ENCODE measurements at places on chromosomes 13 and 19.

DNA sequence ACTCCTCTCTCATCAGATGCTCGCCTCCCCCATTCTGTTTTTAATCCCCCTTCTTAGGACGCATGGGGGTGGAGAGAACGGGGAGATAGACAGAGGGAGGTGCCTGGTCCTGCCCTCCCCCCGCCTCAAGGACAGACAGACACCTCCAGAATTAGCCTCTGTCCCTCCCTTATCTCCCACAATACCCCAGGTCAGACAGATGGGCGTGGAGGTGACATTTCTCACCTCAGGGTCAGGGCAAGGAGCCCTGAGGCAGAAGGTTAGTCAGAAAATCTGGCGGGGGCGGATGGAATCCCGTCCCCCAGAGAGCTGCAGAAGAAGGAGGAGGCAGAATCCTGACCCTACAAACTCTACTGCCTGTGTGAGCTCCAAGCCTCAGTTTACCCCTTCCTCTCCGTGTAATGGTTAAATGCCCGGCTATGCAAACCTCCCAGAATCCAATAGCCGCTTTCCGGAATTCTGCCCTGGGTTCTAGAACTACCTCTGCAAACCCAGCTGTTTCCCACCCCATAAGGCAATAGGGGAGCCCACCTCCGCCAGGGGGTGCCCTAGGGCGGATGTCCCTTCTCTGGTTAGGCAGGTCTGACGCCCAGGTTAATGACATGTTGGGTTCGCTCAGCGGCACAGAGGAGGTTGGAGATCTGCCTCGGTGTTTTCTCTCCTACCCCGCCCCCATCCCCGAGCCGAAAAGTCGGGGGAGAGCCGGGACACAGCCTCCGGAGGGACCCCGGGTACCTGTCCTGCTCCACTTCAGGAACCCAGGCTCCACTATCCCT lies 900 bp downstream of the PPP1R13L start:
- H3K27me3 ChIP-seq = peaks cover 47% of the 10 kb centered on the region
- peak overlapping the region; percentile 15 for H3K27ac ChIP-seq
- H3K4me1 ChIP-seq = peaks cover 51% of the 10 kb centered on the region
- peaks cover 27% of the 10 kb centered on the region for H3K36me3 ChIP-seq
- H3K4me3 ChIP-seq = peak overlapping the region; percentile 96
- DNase-seq = peak; percentile 73

- DNase-seq = peak; percentile 49
- peaks cover 23% of the 10 kb centered on the region for H3K27me3 ChIP-seq
- H3K36me3 ChIP-seq = peaks cover 29% of the 10 kb centered on the region
- no peak overlapping the region for H3K4me3 ChIP-seq
Measured at GRCh38 chr19:41910240-41910991, 17.8 kb downstream of the ERFL start.

DNA sequence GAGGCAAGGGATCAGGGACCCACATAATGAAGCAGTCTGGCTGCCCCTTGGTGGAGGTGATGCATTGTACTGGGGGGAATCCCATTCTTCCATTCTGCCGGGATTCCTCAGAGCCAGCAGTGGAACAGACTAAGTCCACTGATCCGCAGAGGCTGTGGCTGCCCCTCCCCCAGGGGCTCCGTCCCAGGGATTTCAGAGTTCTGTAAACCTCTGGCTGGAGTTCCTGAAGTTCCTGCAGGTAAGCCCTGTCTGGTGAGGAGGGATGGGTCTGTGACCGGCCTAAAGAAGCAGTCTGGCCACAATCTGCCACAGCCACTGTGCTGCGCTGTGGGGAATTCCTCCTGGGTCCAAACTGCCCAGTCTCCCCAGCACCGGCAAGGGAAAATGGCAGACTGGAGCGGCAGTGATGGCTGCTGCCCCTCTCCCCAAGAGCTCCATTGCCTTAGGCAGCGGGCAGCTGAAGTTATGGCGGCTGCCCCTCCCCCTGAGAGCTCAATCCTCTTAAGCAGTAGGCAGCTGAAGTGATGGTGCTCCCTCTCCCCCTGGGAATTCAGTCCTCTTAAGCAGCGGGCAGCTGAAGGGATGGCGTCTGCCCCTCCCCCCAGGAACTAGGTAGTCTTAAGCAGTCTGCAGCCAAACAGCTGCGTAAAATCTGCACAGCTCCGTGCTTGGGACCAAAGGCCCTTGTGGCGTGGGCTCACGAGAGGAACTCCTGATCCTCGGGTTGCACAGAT lies 155.7 kb downstream of the PCDH17 start:
- H3K4me3 ChIP-seq = no peak overlapping the region
- H3K27ac ChIP-seq = no peak overlapping the region
- H3K36me3 ChIP-seq = no peaks in the 10 kb centered on the region
- no peaks in the 10 kb centered on the region for H3K4me1 ChIP-seq
- no peak for DNase-seq

DNA sequence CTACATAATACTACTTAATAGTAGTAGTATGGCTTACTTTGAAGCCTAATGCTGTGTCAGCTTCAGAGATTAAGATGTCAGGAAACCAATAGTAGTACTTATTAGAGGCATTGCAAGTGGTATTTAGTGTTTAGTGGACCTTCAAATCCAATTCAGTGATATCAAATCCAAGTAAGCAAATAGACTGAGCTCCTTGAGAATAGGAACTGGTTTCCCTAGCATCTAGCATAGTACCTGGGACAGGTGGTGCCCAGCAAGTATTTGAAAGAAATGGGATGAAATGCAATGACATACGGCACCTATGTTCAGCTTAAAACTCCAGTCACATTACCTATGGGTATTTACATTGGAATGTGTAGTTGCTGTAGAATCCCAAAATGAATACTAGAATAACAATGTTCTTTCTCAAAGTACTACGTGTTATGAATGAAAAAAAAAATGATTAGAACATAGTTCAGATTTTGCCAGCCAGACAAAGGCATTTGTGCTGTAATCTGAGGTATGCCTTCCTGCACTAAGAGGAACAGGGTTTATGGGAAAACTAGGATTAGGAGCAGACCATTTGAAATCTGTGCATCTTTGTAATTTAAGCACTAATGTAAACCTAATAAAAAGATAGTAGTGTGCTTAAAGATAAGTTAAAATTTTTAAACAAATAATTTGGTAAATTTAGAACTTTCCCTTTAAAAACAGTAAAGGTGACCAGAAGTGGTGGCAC lies 17.1 kb downstream of the LSM14A start:
- H3K27me3 ChIP-seq = no peaks in the 10 kb centered on the region
- peaks cover 38% of the 10 kb centered on the region for H3K36me3 ChIP-seq
- DNase-seq = no peak

DNA sequence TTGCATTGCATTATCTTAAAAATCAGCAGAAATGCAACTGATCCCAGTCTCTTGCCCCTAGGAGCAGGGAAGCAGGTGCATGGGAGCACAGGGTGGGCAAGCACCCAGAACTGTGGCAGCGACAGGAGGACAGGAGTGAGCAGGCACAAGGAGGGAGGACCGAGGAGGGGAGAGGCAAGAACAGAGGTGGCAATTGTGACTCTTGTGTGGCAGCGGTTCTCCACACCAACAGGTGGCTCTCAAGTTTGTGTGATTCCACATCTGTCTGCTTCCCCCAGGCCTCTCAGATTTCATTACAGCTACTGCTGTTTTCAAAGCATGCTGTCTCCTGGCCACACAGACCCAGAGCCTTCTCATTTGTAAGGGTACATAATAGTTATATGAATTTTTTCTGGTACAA lies 108.5 kb downstream of the STK24 start:
- H3K4me1 ChIP-seq = peaks cover 45% of the 10 kb centered on the region
- H3K4me3 ChIP-seq = no peak overlapping the region
- H3K36me3 ChIP-seq = peaks cover 90% of the 10 kb centered on the region
- no peaks in the 10 kb centered on the region for H3K27me3 ChIP-seq

GRCh38 chr19:2060884-2061494 lies 9.9 kb upstream of the MKNK2 start:
- H3K36me3 ChIP-seq = peaks cover 5% of the 10 kb centered on the region
- no peak for DNase-seq
- peaks cover 47% of the 10 kb centered on the region for H3K4me1 ChIP-seq
- H3K27me3 ChIP-seq = no peaks in the 10 kb centered on the region

GRCh38 chr13:53204598-53204997 lies 176.0 kb downstream of the OLFM4 start:
- H3K4me3 ChIP-seq = no peak overlapping the region
- H3K4me1 ChIP-seq = no peaks in the 10 kb centered on the region
- H3K27me3 ChIP-seq = peaks cover 30% of the 10 kb centered on the region
- H3K36me3 ChIP-seq = no peaks in the 10 kb centered on the region
- no peak overlapping the region for H3K27ac ChIP-seq
- DNase-seq = no peak

GRCh38 chr19:38862321-38863059 lies 12.7 kb upstream of the HNRNPL start:
- H3K4me3 ChIP-seq = no peak overlapping the region
- peaks cover 41% of the 10 kb centered on the region for H3K4me1 ChIP-seq
- no peaks in the 10 kb centered on the region for H3K27me3 ChIP-seq
- H3K36me3 ChIP-seq = peaks cover 17% of the 10 kb centered on the region

- DNase-seq = no peak
- H3K4me1 ChIP-seq = no peaks in the 10 kb centered on the region
- no peak overlapping the region for H3K27ac ChIP-seq
- H3K36me3 ChIP-seq = no peaks in the 10 kb centered on the region
- H3K27me3 ChIP-seq = peaks cover 3% of the 10 kb centered on the region
Measured at GRCh38 chr13:108924134-108924533, 294.7 kb downstream of the MYO16 start.

GRCh38 chr13:22925881-22926747 lies 254.7 kb upstream of the SGCG start:
- peaks cover 7% of the 10 kb centered on the region for H3K4me1 ChIP-seq
- H3K27me3 ChIP-seq = peaks cover 60% of the 10 kb centered on the region
- no peak for DNase-seq

GRCh38 chr13:24071423-24072075 lies 89.0 kb upstream of the SPATA13 start:
- no peak overlapping the region for H3K27ac ChIP-seq
- no peak for DNase-seq
- H3K27me3 ChIP-seq = peaks cover 5% of the 10 kb centered on the region
- H3K4me3 ChIP-seq = no peak overlapping the region
- no peaks in the 10 kb centered on the region for H3K4me1 ChIP-seq

DNA sequence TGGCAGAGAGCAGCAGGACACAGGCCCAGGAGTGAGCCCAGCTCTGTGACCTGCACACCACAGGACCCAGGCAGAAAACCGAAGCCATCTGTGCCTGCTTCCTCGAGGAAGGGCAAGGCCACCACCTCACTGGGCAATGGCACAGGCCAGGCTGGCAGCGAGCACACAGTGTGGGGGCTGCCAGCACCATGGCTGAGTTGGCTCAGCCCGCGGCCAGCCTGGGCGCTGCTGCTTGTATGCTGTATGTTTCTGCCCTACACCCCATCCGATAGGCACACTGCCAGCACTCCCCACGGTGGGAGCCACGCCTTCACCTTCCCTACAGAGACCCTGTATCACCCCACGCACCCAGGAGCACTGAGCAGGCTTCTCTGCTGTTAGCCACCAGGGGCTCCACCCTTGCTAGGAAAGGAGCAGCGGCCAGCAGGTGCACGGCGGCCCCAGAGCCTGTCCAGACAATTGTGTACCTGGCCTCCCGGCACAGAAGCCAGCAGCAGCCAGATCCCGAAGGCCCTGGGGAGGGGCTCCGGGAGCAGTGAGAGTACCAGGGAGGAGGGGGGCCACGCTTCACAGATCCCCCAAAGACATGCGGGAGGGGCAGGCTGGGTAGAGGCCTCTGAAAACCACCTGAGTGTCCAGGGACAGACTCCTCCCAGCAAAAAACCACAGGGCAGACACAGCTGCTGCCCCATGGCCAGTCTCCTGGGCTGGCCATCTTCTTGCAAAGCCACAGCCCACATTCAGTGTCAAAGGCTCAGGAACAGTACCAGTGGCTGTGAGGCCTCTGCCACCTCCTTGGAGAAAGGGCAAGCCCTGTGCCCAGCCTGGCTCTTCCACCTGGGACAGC lies 56.1 kb downstream of the MLLT1 start:
- no peak for DNase-seq
- no peaks in the 10 kb centered on the region for H3K27me3 ChIP-seq
- peaks cover 70% of the 10 kb centered on the region for H3K36me3 ChIP-seq
- H3K4me1 ChIP-seq = no peaks in the 10 kb centered on the region
- H3K4me3 ChIP-seq = no peak overlapping the region

- H3K27ac ChIP-seq = peak overlapping the region; percentile 87
- no peaks in the 10 kb centered on the region for H3K27me3 ChIP-seq
- DNase-seq = no peak
- peaks cover 24% of the 10 kb centered on the region for H3K4me1 ChIP-seq
Measured at GRCh38 chr19:14494910-14495671, 836 bp downstream of the GIPC1 start.

GRCh38 chr19:4639531-4640246 lies 373 bp downstream of the TNFAIP8L1 start:
- peaks cover 31% of the 10 kb centered on the region for H3K4me1 ChIP-seq
- peak overlapping the region; percentile 88 for H3K27ac ChIP-seq
- peaks cover 3% of the 10 kb centered on the region for H3K36me3 ChIP-seq
- no peaks in the 10 kb centered on the region for H3K27me3 ChIP-seq

GRCh38 chr13:46211116-46211482 lies 629 bp upstream of the LRRC63 start:
- no peaks in the 10 kb centered on the region for H3K27me3 ChIP-seq
- no peak for DNase-seq
- peaks cover 1% of the 10 kb centered on the region for H3K36me3 ChIP-seq
- H3K27ac ChIP-seq = peak overlapping the region; percentile 87

- peaks cover 67% of the 10 kb centered on the region for H3K4me1 ChIP-seq
- peak overlapping the region; percentile 98 for H3K27ac ChIP-seq
- peaks cover 97% of the 10 kb centered on the region for H3K36me3 ChIP-seq
- DNase-seq = peak; percentile 80
Measured at GRCh38 chr19:12946092-12946721, 545 bp downstream of the RAD23A start.

DNA sequence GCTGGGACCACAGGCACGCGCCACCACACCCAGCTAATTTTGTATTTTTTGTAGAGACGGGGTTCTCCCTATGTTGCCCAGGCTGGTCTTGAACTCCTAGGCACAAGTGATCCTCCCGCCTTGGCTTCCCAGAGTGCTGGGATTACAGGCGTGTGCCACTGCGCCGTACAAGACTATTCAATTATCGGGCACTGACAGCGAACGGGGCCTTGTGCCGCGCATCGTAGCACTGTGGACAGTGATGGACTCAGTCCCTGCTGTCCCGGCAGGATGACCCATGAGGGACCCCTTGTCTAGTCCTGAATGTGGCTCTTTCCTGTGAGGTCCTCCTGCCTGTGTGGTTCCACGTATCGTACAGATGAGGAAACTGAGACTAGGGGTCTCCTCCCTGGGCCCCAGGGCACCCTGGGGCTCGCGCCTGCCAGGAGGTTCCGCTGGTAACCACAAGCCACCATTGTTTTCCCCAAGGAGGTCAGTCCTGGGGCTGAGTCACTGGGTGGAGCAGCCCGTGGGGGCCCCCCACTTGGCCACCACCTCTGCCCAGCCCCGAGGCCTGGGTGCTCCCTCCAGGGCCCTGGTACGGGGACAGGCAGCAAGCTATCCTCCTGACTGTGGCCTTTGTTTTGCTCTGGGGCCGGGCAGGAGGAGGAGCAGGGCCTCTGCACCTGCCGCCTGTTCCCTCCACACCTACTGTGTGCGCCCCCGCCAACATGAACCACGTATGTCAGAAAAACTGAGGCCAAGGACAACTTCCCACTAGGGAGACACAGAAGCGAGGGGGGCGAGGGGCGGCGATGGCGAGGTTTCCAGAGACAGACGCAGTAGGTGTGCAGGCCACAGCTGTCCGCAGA lies 2.9 kb upstream of the TCF3 start:
- H3K4me1 ChIP-seq = peaks cover 14% of the 10 kb centered on the region
- DNase-seq = no peak
- H3K27ac ChIP-seq = no peak overlapping the region
- peaks cover 8% of the 10 kb centered on the region for H3K36me3 ChIP-seq
- no peak overlapping the region for H3K4me3 ChIP-seq
